Tibial nerve (tissue), 4 donors: ENCODE measurements at places on chromosomes 7 and 10.

- peaks cover 20% of the 10 kb centered on the region for H3K27me3 ChIP-seq
- H3K27ac ChIP-seq, result no peak overlapping the region
- H3K4me1 ChIP-seq, result peaks cover 4% of the 10 kb centered on the region
- H3K4me3 ChIP-seq, result no peak overlapping the region
Observed at GRCh38 chr10:48470115-48470892, 134.6 kb downstream of the ARHGAP22 start.

GRCh38 chr10:48543182-48543844 is 61.6 kb downstream of the ARHGAP22 start:
- H3K36me3 ChIP-seq, result no peaks in the 10 kb centered on the region
- no peak overlapping the region for H3K4me3 ChIP-seq

- no peaks in the 10 kb centered on the region for H3K4me1 ChIP-seq
- DNase-seq, result no peak
- no peaks in the 10 kb centered on the region for H3K27me3 ChIP-seq
- H3K4me3 ChIP-seq, result no peak overlapping the region
- no peaks in the 10 kb centered on the region for H3K36me3 ChIP-seq
Observed at GRCh38 chr7:139393621-139394211, 34.0 kb downstream of the LUC7L2 start.

DNA sequence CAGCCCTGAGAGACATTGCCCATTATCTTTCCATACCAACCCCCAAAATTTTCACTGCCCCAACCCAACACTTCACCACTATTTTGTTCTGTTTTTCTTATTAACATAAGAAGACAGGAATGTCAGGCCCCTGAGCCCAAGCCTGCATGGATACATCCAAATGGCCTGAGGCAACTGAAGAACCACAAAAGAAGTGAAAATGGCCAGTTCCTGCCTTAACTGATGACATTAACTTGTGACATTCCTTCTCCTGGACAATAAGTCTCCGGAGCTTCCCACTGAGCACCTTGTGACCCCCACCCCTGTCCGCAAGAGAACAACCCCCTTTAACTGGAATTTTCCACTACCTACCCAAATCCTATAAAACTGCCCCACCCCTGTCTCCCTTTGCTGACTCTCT is 1076.4 kb upstream of the GHITM start:
- H3K36me3 ChIP-seq, result no peaks in the 10 kb centered on the region
- no peak overlapping the region for H3K4me3 ChIP-seq
- no peaks in the 10 kb centered on the region for H3K27me3 ChIP-seq
- DNase-seq, result no peak
- H3K27ac ChIP-seq, result no peak overlapping the region

GRCh38 chr10:87750817-87751216 is 67.2 kb downstream of the ATAD1 start:
- DNase-seq, result no peak
- no peaks in the 10 kb centered on the region for H3K27me3 ChIP-seq
- no peak overlapping the region for H3K27ac ChIP-seq
- H3K36me3 ChIP-seq, result no peaks in the 10 kb centered on the region
- H3K4me3 ChIP-seq, result no peak overlapping the region
- H3K4me1 ChIP-seq, result no peaks in the 10 kb centered on the region

- H3K27ac ChIP-seq, result no peak overlapping the region
- H3K4me1 ChIP-seq, result no peaks in the 10 kb centered on the region
- H3K27me3 ChIP-seq, result no peaks in the 10 kb centered on the region
- H3K4me3 ChIP-seq, result no peak overlapping the region
- H3K36me3 ChIP-seq, result no peaks in the 10 kb centered on the region
- DNase-seq, result no peak
Observed at GRCh38 chr10:95245425-95246055, 45.3 kb downstream of the PDLIM1 start.

- H3K4me1 ChIP-seq, result no peaks in the 10 kb centered on the region
- peaks cover 61% of the 10 kb centered on the region for H3K36me3 ChIP-seq
- no peaks in the 10 kb centered on the region for H3K27me3 ChIP-seq
Observed at GRCh38 chr7:149455175-149455950, 5.5 kb downstream of the ZNF777 start.

DNA sequence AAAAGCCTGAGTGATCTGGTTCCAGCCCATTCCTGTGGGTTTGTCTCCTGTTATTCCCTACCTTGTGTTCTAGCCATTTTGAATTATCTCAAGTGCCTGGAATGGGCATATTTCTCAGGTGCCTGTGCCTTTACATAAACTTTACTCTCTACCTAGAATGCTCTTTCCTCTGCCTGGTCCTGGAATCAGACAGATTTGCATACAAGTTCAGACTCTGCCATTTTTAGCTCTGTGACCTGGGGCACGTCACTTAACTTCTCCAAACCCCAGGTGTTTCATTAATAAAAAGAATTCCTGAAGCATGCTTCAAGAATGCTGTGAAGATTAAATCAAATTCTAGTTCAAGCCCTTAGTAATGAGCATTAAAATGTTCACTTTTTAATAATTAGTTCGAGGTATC is 7.8 kb downstream of the DCLRE1A start:
- peaks cover 4% of the 10 kb centered on the region for H3K4me1 ChIP-seq
- H3K27ac ChIP-seq, result no peak overlapping the region
- no peaks in the 10 kb centered on the region for H3K27me3 ChIP-seq
- H3K4me3 ChIP-seq, result no peak overlapping the region
- peaks cover 39% of the 10 kb centered on the region for H3K36me3 ChIP-seq
- no peak for DNase-seq

- H3K27ac ChIP-seq, result no peak overlapping the region
- no peaks in the 10 kb centered on the region for H3K36me3 ChIP-seq
- no peak overlapping the region for H3K4me3 ChIP-seq
- no peaks in the 10 kb centered on the region for H3K27me3 ChIP-seq
Observed at GRCh38 chr10:69663369-69663947, 33.4 kb downstream of the FAM241B start.

DNA sequence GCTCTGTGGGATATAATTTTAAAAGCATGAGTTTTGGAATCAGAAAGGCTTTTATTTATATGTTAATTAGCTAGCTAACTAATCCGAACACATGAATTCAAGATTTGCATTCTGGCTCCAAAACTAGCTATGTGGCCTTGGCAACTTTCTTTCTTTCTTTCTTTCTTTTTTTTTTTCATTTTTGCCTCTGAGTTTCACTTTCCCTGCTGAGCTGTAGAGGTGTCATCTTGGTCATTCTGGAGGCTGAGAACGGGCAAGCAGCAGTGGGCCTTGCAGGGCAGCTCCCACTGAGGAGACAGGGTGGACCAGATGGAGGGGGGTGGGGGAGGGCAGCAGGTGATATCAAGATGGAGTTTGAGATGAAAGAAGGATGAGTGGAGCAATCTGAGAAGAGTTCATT is 24.8 kb upstream of the SFMBT2 start:
- H3K4me3 ChIP-seq, result no peak overlapping the region
- no peak overlapping the region for H3K27ac ChIP-seq
- no peaks in the 10 kb centered on the region for H3K4me1 ChIP-seq
- no peak for DNase-seq
